Mucosa of descending colon (tissue), 3 donors: ENCODE measurements at places on chromosomes 3 and 15.

DNA sequence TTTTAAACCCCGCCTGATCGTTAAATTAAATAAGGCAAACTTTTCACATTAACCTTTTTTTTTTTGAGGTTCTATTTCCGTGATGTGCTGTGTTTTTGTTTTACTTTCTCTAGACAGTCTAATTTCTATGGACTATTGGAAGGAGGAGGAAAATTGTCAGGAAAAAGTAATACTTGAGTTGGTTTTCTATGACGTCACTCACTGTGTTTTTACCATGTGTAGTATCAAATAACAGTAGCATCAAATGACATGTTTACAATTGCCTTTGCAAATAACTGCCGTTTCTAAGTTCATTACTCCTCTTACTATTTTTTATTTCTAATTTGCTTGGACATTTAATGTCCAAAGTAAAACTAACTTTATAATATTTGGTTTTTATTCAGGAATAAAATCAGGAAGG is 32.3 kb downstream of the MYO1E start:
- no peak for DNase-seq

DNA sequence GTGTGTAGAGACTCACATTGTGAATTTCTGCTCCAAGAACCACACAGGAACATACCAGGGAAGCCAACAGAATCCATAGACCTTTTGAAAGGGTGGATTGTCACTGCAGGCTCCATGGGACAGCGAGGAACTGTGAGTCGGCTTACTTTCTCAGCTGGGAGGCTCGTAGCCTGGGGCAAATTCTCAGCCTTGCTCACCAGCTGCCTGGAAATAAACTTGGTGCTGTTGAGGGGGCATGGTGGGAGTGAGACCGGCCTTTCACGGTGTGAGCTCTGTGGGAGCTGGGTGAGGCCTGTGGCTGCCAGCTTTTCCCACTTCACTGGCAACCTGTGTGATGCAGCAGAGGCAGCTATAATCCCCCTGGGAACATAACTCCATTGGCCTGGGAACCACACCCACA is 146.6 kb upstream of the P2RY1 start:
- no peak for DNase-seq

GRCh38 chr15:64455961-64456371 is 4.4 kb upstream of the ZNF609 start:
- peak; percentile 40 for DNase-seq

- DNase-seq: no peak
These were observed 35.2 kb downstream of the IFT122 start for GRCh38 chr3:129474984-129475804.

DNA sequence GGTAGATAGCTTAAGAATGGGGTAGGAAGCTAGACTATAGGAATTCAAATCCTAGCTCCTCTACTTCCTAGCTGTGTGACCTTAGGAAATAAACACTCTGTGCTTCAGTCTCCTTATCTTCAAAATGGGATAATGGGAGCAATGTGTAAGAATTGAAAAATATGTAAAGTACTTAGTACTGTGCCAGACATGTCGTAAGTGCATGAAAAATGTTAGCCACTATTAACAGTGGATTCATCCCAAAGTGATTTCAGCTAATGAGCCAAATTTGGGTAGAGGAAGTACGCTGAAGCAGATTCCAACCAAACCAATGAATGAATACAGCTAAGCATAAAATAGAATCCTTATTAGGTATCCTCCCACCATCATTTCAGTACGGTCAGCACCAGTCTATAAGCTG is 192.1 kb downstream of the RORA start:
- DNase-seq: no peak
